ENCODE measurements at places on chromosomes 7 and 10.

GRCh38 chr10:78162853-78163252, 129.2 kb downstream of the RPS24 start:
- no peak for DNase-seq

GRCh38 chr7:121023683-121024511, 35.4 kb downstream of the CPED1 start:
- no peak for DNase-seq

DNA sequence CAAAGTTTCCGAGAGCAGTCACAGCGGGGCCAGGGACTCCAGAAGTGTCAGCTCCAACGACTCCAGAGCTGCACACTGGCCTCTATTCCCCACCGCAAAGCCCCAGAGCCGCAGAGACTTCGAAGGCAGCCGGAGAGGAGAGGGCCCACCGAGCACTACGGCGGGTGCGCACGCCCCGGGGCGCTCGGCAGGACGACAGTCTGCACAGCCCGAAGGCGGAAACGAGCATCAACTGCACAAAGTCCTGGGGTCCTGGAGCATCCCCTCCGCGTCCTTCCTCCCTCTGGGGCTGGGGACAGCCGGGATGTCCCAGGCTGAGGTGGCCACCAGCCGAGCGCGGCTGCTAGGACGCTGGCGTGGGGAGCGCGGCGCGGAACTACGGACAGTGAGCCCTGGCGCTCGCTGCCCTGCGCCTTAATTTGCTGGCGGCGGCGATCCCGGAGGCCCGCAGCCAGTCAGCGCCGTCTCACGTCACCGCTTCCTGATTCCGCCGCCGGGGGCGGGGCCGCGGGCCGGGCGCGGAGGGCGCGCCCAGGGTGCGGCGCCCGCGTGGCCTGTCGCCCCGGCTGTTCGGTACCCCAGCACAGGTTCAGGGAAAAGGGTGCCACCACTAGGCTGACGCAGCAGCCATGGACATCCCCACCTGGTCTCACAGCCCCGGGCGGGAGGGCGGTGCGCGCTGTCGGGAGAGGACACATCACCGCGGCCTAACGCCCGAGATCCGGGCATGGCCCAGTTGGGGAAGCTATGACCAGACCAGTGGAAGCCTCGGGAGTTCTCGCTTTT, at the start of gene TBX20:
TSS of gene TBX20 (minus strand) at position 391 of the 786 bp plus-strand sequence. CDS start 480 bp downstream, outside the sequence.
- DNase-seq, result peak; percentile 74

DNA sequence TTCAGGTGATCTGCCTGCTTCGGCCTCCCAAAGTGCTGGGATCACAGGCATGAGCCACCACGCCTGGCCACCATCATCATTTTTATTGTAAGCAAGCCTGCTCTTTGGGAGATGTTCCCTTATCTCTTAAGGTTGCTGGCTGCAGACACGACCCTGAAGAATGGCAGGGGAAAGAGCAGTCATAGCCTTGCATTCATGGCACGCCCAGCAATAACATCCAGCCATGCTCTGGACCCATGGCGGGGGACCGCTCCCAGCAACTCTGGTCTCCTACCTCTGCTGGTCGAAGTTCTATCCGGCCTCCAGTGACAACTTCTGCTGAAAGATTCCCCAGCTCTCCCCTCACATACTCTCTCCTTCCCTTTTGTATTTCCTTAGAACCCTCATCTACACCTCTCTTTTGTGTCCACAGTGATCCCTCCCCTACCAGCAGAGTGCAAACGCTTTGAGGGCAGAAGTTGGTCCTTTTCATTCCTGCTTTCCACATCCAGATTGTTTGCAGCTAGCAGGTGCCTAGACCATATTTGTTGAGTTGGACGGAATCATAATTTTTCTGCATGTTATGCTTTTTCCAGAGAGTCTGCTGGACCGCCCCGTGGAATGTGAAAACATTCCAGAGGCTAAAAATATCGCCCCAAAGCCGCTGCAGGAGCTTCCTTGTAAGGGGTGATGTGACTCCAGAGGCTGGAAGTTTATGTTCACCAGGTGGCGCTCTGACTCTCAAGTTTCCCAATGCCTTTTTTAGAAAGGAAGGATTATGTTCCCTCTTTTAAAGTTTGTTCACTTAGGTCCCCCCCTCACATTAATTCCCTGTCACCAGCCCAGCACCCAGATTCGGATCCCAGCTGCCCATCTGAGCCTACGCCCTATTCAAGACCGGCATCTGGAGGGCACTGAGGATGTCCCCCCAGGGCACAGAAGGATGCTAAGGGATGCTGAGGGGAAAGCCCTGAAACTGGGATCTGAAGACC, 4.3 kb upstream of the MARVELD1 start:
- peak; percentile 77 for DNase-seq

DNA sequence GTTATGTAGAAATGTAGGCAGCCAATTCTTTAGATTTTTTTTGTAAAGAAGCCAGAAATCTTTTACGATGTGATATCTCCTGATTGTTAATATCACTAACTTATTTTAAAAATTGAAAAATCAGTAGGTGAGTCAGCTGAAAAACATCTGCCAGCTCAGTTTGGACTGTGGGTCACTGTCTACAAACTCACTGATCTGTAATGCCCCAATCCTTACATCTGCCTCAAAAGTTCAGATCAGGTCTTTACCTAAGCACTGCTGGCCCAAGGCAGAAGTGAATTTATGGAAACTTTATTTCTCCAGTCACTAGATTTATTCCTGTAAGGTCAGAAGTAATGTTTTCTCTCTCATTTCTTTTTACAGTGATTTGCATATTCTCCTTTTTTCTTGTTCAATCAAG, 31.0 kb upstream of the FAM13C start:
- DNase-seq, result no peak

DNA sequence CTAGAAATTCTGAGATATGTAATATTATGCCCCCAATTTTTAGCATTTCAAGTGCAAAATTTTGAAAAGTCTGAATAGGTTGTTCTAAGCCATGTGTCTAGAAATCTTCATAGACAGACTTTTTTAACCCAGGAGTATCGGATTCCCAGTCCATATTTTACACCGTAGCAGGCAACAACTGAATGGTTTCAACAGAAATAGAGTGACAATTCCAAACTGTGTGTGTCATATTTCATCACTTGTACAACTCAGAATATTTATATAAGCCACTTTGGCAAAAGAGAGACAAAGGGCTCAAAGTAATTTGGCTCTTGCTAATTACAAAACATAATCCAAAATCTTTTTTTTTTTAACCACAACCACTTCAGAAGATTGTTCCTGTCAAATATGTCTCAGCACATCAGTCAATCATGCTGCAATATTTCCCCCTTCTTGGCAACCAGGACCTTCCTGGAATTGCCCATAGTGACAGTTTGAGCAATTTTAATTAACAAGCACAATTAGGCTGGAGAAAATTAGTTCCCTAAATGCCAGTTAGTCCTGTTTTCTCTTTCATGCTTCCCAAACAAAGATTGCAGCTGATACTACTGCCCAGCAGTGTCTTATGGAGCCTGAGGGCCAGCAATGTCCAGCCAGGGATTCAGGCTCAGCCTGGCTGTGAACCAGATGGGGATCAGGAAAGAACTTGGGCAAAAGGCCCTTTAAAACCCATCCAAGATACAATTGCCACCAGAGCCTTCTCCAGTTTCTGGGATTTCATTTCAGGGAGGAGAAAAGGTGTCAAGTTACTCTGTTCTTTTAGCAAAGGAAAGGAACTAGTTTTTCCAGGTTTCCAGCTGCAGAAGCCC, 533.3 kb upstream of the GHITM start:
- DNase-seq, result no peak

GRCh38 chr10:1107679-1108078, 51.5 kb downstream of the WDR37 start:
- DNase-seq, result peak; percentile 13

GRCh38 chr7:121504482-121504881, 108.4 kb upstream of the FAM3C start:
- no peak for DNase-seq

- no peak for DNase-seq
These were observed 328.9 kb downstream of the PRPF18 start for GRCh38 chr10:13915710-13916109.

DNA sequence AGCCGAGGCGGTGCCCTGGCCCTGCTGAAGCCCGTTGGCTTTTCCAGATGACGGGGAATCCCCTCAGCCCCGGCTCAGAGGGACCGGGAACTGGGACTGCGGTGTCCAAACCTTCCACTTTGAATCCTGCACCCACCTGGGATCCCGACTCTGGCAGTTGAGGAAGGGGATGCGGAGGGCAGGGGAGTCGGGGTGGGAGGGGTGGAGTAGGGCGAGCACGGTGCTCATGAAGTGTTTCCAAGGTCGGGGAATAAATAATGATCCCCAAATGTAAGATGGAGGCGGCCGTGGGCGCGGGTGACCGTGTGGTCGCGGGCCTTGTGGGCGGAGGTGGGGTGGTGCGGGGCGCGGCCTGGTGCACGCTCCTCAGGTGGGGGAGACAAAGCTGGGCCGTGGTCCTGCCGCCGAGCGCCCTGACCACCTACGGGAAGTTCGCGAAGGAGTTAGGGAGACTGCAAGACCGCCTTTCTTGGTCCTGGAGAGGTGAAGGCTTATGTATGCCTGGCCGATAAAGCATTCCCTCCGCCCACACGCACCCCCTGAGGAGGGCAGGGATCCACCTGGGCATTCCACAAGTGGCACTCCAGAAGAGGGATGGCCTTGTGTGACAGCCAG, 1.4 kb downstream of the MTURN start:
- no peak for DNase-seq

DNA sequence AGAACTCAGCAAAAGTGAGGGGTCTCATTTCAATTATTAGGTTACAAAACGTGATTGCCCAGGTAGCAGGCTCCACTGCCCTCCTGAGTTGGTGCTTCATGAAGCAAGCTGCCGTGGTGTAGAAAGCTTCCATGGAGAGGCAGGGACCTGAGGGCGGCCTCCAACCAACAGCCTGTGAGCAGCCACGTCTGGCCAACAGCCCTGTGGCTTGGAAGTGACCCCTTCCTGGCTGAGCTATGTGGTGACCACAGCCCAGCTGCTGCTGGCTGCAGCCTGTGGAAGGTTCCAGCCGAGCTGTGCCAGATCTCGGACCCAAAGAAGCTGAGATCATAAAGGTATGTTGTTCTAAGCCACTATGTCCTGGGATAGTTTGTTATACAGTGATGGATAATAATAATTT, 122.5 kb upstream of the KLF6 start:
- no peak for DNase-seq

Measured in hematopoietic multipotent progenitor cell treated with erythropoietin and hydrocortisone succinate and interleukin-3 and kit ligand, for 4 days (in vitro differentiated cells).